Effector memory CD4-positive, alpha-beta T cell (primary cell): ENCODE measurements at places on chromosomes 13 and 19.
A peak's percentile ranks its signal among the peaks of the same experiment; 100 is the strongest.

DNA sequence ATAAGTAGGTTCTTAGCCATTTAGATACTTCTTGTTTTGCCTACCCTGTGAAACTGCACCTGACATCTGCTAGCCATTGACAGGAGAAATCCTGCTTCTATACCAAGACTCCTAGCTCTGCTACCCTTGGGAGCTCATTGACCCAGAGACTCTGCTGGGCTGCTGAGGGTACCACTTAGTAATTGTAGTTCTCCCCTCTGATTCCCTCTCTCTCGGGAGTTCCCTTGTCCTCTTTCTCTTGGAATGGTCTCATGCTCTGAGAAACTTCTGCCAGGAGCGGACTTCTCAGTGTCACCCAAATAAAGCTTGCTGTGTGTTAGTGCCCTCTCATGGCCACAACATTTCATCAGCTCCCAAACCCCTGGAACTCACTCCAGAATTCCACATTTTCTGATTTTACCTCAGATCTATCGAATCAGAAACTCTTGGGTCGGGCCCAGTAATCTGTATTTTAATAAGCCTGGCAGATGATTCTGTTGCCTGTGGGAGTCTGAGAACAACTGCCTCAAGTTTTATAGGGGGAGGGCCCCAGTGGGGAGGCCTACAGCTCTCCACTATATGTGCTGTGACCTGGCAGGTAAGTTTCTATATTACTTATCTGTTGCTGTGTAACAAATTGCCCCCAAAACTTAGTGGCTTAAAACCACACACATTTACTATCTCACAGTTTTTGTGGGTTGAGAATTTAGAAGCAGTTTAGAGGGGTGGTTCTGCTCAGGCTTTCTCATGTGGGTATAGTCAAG is 221.1 kb downstream of the TDRD3 start:
- DNase-seq = no peak

GRCh38 chr13:78659732-78660494 is 958 bp upstream of the OBI1 start:
- DNase-seq = no peak

- no peak for DNase-seq
These were observed 50.8 kb downstream of the LATS2 start for GRCh38 chr13:21010621-21011020.

GRCh38 chr19:2014731-2015607 is 545 bp downstream of the BTBD2 start:
- DNase-seq = no peak

GRCh38 chr19:55228403-55229031 is at the start of gene TMEM86B:
Gene TMEM86B (minus strand): TSS chr19:55228763. CDS start chr19:55228741, 22 bp downstream.
- DNase-seq = no peak

GRCh38 chr13:43061496-43062280 is 38.3 kb downstream of the DNAJC15 start:
- DNase-seq = no peak

GRCh38 chr19:17754634-17755442 is 3.6 kb downstream of the FCHO1 start:
- DNase-seq = no peak

- DNase-seq = no peak
These were observed 275.6 kb downstream of the DCLK1 start for GRCh38 chr13:35855531-35856019.

- no peak for DNase-seq
These were observed 49.8 kb downstream of the VAV1 start for GRCh38 chr19:6822311-6822670.

DNA sequence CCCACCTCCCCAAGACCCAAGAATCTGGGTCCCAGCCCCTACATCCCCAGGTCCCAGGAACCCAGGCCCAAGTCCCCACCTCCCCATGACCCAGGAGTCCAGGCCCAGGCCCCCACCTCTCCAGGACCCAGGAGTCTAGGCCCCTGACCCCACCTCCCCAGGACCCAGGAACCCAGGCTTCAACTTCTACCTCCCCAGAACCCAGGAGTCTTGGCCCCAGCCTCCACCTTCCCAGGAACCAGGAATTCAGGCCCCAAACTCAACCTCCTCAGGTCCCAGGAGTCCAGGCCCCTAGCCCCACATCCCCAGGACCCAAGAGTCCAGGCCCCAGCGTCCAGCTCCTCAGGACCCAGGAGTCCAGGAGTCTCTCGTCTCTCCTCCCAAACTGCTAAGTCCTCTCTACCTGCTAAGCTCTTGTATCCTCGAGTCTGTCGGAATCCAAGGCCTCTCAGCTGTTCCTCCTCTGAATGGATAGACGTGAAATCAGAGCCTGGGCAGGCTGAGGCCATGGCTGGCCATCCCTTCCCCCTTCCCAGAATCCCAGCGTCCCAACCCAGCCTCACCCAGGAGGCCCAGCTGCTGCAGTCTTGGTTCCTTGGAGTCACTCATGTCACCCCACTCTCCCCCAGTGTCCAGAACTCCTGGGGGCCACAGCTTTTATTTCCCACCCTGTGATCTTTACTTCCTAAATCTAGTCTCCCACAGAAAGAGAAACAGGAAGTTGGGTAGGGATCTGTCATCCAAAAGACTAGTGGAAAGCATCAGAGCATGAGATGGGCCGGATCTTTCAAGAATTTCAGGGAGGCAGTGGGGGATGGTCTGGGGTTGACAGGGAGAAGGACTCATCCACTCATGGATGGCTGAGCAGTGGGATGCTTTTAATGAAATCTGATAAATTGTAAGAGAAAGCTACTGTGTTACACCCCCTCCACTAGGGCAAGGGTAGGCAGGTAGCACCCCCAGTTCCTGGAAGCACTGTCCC is at the start of gene CD209:
Gene CD209 (minus strand): TSS at position 632 of the 982 bp plus-strand sequence. CDS start 23 bp downstream, at position 609.
- DNase-seq = no peak

GRCh38 chr19:6271721-6272410 is 7.9 kb downstream of the MLLT1 start:
- DNase-seq = no peak

DNA sequence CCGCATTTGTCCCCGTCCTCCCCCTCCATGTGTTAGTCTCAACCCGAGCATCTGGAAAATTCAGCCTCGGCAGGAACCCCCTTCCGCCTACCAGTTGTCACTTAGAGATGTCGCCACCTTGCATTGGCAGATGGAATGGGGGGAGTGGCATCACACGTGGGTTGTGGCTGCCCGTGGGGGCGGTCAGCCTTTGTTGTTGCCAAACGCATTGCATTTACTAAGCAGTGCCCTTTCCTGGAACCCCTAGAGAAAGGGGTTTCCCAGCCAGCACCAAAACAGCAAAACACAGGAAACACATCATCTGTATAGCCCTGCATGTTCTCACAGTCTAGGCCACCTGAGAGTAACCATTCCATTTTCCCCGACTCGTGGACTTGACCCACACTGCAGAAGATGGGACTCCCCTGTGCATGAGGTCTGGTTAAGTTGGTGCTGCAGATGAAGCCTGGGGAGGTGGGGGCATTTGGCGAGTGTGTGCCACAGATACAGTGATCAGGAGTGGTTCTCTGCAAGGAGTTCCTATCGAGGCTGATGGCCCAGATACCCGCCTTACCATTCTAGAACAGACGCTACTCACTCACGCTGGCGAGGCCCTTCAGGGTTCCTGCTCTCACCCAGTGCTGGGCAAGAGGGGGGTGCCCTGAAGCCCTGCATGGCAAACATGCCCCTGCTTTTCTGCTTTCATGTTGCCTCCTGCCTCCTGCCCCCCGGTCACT is 38.3 kb downstream of the TMED1 start:
- peak; percentile 82 for DNase-seq

DNA sequence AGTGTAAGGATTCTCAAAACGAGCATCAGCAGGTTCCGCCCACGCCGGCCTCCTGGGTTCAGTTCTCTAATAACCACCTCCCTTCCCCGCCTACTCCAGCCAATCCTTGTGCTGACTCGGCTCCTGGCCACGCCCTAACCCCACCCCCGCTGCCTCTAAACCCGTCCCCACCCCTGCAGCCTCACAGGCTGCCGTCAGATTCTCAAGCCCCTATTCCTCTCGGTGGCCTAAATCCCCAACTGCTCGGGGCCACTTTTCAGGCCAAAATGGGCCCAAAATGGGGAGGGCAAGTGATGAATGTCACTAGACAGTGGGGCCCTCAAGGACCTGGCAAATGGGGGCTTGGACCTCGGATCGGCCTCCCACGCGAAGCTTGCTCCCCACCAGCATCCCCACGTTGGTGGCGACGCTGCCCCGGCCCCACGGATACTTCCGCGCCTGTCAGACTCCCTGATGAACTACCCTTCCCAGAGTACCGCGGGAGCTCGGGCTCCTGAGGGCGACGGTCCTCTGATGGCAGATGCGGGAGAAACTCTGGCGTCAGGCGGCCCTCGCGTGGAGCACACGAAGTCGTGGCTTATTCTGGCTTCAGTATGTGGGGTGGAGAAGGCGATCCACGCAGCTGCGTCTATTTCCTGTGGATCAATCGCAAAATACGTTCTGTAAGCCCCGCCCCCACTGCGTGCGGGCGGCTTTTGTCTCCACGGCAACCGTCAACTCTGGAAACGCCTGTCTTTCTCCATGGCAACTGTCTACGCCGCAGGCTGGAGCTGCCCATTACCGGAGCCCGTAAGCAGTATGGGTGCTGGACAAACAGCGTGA is 24.8 kb downstream of the ZNF473 start:
- peak; percentile 77 for DNase-seq

- DNase-seq = no peak
These were observed 20.7 kb upstream of the KLF5 start for GRCh38 chr13:73038064-73038463.

DNA sequence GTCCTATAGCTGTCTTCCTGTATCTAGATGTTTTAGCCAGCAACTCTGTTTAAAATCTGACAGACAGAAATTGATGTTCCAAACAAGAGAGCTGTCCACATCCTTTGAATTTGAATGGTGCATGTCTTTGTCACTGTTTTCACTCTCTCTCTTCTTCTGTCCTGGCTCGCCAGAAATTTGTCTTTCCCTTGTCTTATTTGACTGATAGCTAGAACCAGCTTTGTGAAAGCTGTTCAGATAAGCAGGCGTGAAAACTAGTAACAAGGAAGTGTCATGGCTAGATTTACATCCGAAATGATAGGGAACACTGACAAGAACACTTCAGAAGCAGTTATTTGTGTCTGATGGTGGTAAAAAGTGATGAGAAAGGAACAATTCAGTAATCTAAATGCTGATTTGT is 354.9 kb upstream of the SLITRK1 start:
- DNase-seq = no peak

DNA sequence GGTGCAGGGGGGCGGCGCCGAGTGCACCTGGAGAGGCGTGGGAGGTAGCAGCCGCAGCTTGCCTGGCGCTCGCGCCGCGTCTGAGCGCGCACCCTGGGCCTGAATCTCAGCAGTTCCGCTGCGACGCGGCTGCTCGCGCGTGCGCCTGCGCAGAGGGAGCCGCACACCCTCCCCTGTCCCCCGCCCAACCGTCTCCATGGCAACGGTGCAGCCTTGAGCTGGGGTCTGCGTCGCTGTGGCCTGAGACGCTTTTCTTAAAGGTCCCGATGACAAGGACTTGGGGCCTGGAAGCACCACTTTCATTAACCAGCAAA is at the start of gene PNMA8B:
Gene PNMA8B (minus strand): TSS at position 82 of the 314 bp plus-strand sequence. CDS start 402 bp downstream, outside the sequence.
- DNase-seq = no peak

- peak; percentile 2 for DNase-seq
These were observed 20.6 kb upstream of the USP29 start for GRCh38 chr19:57099199-57099661.

GRCh38 chr19:2804156-2805004 is 15.3 kb upstream of the ZNF554 start:
- DNase-seq = no peak

- no peak for DNase-seq
These were observed 1.2 kb downstream of the ZNF347 start for GRCh38 chr19:53157626-53158025.

- DNase-seq = no peak
These were observed 6.8 kb downstream of the SLC8A2 start for GRCh38 chr19:47464675-47465419.

- no peak for DNase-seq
These were observed 58.9 kb downstream of the UBL3 start for GRCh38 chr13:29791508-29791907.

DNA sequence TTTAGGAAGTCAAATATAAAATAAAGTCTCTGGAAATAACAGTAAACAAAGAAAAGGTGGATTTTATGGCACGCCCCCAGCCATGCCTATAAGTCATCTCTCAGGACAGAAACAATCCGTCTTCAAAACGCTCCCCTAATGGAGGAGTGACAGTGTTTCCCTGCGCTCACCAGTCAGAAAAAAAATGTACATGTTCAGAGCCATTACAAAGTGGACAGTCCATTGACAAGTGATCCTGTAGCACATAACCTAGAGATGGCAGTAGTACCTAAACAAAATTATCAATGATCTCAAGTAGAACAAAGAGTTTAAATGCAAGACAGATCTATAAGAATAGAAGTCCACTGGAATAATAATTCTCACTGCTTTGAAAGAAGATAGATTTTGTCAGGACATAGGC is 891.7 kb upstream of the MIR17HG start:
- DNase-seq = no peak

GRCh38 chr19:42386974-42387707 is 3.0 kb downstream of the CNFN start:
- DNase-seq = peak; percentile 33

DNA sequence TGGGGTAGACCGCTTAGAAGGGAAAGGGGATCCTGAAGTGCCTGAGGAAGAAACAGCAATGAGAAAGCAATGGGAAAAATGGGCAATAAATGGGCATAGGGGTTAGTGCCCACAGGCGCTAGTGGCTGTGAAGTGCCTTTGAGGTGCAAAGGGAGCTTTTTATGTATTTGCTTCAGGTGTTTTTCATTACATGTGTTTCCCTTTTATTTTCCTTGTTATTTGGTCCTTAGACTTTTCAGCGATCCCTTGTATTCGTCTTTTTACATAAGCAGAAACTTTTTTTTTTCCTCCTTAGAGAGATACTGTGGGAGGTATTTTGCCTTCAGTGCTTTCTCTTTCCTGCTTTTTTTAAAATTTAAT is 19.6 kb downstream of the NFIX start:
- DNase-seq = no peak

DNA sequence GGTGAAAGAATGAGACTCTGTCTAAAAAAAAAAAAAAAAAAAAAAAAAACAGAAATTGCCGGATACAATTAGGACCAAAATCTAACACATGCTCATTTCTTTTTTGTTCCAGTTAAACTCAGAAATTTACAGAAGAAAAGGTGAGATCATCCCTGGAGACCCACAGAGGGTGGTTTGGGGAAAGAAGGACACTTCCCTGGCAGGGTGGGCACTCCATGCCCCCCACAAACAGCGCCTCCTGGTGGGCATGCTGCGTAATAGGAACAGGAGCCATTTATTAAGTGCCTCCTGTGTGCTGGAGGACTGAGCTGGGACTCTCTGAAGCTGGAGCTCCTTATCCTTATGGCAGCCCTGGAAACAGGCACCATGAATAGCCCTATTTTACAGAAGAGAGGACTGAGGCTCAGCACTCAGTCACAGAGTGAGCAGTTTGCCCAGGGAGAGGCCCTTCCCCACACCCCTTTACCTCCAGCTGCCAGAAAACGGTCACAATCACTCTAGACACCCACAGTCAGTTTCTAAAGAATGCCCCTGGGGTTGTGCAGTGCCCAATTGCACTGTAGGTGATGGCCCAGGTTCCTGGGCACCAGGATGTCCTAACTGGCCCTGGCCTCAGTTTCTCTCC is 10.1 kb downstream of the C19orf38 start:
- no peak for DNase-seq

DNA sequence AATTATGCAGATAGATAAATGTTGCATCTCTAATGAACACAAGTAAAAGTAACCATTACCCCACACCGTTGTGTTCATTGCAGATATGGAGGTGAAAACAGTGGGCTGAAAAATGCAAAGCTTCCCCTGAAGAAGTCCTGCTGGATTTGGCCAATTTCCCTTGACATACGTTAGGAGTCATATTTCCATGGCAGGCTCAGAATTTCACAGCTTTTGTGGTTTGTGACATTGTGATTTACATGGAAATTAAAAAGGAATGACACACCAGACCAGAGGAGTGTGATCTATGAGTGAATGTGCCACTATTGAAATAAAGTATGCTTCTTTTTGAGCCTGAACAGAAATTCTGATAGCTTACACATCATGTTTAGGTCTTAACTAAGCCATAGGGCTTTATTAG is 221.1 kb upstream of the TMTC4 start:
- no peak for DNase-seq
